ENCODE measurements at places on chromosomes 11 and 22. TPM values are rescaled to one million over a fixed set of nuclear protein-coding genes. Genes with fewer than 3 reads are reported as not detected.

The CARD18 gene
- total RNA-seq = not detected

The PNPLA5 gene
- not detected for total RNA-seq

The TSKU gene
- total RNA-seq = 14.7 TPM

The MYO18B gene
- 0.31 TPM for total RNA-seq

The MS4A3 gene
- not detected for total RNA-seq

The MRPL11 gene
- total RNA-seq = 11.6 TPM

The RAB36 gene
- 7.5 TPM for total RNA-seq

The MMP3 gene
- total RNA-seq = not detected
